ENCODE measurements at places on chromosomes 4 and X. TPM values are rescaled to one million over a fixed set of nuclear protein-coding genes. Genes with fewer than 3 reads are reported as not detected.

DNA sequence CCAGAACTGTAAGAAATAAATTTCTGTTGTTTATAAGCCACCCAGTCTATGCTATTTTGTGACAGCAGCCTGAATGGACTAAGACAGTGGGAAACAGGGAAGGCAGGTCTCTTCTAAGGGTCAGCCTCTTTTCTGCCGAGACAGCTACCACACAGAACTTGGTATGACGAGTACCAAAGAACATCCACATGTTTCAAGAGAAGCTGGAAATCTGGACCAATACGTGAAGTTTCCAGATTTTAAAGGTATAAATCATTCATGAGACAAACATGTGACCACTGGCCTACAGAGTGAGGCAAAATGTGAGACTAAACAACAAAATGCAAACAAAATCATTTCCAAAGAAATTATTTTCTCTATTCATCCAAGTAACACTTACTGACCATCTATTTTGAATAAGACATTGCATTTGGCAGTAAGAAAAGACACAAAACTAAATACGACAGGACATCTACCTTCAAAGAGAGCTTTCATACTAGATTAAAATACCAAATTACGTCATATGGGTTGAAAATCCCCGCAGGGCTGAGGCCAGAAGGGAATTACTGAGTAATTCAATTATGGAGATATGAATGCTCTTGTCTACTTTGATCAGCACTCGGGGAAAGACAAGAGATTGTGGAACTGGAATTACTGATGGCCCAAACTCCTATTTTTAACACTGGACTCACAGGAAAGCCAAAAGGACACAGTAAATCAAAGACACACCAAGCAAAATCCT, 7.2 kb downstream of the SCARB2 start:
- no peak for DNase-seq

DNA sequence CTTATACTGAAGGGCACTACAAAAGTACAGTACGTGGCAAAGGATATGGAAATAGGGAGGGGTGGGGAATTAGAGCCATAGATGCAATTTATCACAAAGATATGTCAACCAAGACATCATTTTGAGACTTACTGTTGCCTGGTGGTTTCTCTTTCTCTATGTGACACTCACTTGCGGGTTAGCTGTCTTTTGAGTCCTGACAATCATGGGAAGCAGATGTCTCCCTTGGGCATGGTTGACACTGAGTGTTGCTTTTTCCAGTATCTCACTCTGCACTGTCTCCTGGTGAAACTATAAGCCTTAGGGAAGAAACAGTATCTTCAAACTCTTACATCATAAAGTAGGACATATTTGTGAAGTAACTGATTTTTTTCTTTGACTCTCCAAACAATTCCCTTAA, 383.5 kb upstream of the LCORL start:
- DNase-seq, result no peak

DNA sequence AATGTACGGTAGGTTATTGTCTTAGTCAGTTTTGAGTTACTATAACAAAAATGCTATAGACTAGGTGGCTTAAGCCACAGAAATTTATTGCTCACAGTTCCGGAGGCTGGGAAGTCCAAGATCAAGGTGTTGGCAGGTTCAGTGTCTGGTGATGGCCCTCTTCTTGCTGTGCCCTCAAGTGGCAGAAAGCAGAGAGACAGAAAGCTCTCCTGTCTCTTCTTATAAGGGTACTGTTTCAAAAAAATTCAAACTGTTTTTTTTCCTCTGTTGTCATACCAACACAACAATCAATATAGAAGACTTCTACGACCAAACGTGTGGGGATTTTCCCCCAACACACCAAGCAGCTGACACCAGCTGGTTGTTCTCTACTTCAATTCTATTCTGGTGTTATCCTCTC, 53.4 kb downstream of the ADGRG4 start:
- DNase-seq, result no peak

The PACRGL gene
- polyA plus RNA-seq, result 12.2 TPM

The PABPC1L2A gene
- not detected for polyA plus RNA-seq

GRCh38 chr4:158025131-158025530, 147.7 kb downstream of the GASK1B start:
- no peak for DNase-seq

- no peak for DNase-seq
Observed at GRCh38 chr4:20589436-20589835, 110.8 kb upstream of the PACRGL start.

The UGT2B17 gene
- 0.08 TPM for polyA plus RNA-seq

DNA sequence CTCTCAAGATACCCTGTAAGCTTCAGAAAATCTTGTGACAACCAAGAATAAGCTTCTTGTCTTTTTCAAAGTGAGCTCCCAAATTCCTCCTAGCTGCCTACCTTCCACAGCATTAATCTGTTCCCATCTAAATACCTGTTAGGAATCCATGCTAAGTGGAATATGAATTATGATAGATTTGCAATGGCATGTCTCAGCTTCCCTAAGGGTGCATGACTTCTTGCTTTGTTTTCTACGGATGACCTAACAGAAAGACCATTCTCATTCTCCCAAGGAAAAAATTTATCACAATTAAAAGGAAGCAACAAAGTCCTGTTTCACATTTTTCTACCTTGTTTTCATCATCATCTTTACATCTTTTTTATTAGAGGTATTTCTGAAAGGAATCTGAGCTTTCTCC, 532.7 kb downstream of the GRXCR1 start:
- DNase-seq, result no peak

- DNase-seq, result no peak
Observed at GRCh38 chrX:130109429-130110378, 593 bp downstream of the ELF4 start.

- no peak for DNase-seq
Observed at GRCh38 chrX:22314692-22315091, 42.0 kb downstream of the CBLL2 start.

The FGF13 gene
- 0.68 TPM for polyA plus RNA-seq

DNA sequence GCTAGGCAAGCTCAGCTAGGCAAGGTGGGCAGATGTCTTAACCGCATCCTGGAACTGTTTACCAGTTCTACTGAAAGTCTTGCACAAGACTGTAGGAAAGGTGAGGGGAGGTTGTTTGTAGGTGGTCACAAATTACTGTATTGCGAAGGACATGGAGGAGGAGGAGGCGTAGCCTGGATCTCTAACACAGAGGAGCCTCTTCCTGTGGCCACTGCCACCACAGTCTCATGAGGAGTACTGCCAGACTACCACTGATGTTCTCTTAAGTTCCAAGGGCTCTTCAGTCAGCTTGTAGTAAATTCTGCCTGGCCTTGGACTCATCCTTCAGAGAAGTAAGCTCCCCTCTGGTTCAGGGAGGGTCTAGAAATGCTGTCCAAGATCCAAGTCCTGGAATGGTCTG, 258.6 kb downstream of the FAT4 start:
- DNase-seq, result no peak

The SATL1 gene
- not detected for polyA plus RNA-seq

The PDE6B gene
- 0.61 TPM for polyA plus RNA-seq
